Jurkat, Clone E6-1 (cell line): ENCODE measurements at places on chromosomes 12 and 14.

GRCh38 chr12:13257356-13257875, 60.9 kb downstream of the EMP1 start:
- DNase-seq = no peak

DNA sequence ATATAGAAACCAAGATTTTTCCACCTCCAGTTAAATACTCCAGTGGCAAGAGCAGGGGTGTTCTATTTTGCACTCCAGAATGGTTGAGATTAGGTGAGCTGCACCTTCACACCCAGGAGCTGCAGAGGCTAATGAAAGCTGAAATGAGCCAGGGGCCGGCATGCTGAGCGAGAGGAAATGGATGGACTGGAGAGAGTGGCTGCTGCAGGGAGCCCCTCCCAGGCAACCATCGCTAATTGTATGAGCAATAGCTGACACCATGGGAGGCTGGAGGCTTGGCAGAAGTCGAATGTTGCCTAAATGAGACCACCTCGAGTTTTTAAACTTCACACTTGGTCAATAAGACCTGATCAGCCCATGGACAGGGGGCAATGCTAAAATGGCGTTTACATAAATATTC, 301.8 kb upstream of the TMPO start:
- DNase-seq = no peak

DNA sequence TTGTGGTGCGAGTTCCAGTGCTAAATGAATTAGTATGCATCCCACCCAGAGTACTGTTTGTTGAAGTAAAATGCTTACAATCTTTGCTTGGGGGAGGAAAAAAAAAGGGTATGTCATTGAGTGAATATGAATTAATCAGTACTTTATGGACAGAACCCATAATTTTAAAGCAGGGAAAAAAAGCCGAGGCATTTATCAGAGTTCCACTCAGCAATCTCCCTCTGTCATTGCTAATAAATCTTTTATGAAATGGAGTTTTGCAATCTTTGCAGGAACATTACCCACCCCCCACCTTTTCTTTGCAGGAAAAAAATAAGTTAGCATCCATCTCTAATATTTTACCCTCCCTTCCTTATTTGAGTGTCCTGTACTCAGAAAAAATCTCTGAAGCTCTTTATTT, 127.9 kb upstream of the TMPO start:
- DNase-seq = no peak

DNA sequence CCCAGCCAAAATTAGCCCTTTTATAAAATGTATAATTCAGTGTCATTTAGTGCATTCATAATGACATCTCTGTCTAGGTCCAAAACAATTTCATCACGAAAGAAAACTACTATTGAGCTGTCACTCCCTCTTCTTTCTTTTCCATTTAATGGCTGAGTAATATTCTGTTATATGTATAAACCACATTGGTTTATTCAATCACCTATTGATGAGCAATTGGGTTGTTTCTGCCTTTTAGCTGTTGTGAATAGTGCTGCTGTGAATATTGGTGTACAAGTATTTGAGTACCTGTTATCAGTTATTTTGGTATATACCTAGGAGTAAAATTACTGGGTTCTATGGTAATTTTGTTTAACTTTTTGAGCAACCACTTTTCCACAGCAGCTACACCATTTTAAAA, 7.2 kb downstream of the DNM1L start:
- DNase-seq = no peak

DNA sequence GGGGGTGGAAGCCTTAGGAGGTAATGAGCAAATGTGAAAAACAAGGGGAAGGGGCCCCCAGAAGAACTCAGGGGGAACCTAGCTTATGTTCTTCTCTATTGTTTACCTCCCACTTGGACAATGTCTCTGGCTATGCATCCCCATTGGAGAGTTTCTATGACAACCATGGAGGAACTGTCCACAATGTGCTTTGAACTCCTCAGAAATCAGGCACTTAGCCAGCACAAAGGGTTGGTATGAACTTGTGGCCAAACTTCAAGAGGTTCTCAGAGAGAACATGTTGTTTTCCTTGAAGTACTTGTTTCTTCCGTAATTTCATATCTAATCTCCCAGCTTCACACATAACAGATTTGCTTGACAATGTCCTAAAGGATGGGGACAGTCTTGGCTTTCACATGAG, 202.8 kb upstream of the PELI2 start:
- no peak for DNase-seq
